ENCODE measurements at places on chromosomes 5 and 9.

- no peak overlapping the region for H3K4me3 ChIP-seq
- no peaks in the 10 kb centered on the region for H3K36me3 ChIP-seq
- peaks cover 5% of the 10 kb centered on the region for H3K27me3 ChIP-seq
- no peak overlapping the region for H3K27ac ChIP-seq
- no peak for DNase-seq
- no peaks in the 10 kb centered on the region for H3K4me1 ChIP-seq
These were observed 25.3 kb upstream of the PPP1R2B start for GRCh38 chr5:156824800-156825199.

GRCh38 chr5:73213566-73213998 is 40.6 kb downstream of the TMEM174 start:
- no peak for DNase-seq
- H3K4me3 ChIP-seq, result no peak overlapping the region
- no peak overlapping the region for H3K27ac ChIP-seq
- peaks cover 9% of the 10 kb centered on the region for H3K36me3 ChIP-seq
- peaks cover 75% of the 10 kb centered on the region for H3K27me3 ChIP-seq
- peaks cover 23% of the 10 kb centered on the region for H3K4me1 ChIP-seq

GRCh38 chr9:77957652-77958051 is 74.0 kb downstream of the GNAQ start:
- H3K4me3 ChIP-seq, result no peak overlapping the region
- peaks cover 61% of the 10 kb centered on the region for H3K4me1 ChIP-seq
- peak overlapping the region; percentile 46 for H3K27ac ChIP-seq
- DNase-seq, result no peak
- H3K27me3 ChIP-seq, result no peaks in the 10 kb centered on the region
- peaks cover 9% of the 10 kb centered on the region for H3K36me3 ChIP-seq

DNA sequence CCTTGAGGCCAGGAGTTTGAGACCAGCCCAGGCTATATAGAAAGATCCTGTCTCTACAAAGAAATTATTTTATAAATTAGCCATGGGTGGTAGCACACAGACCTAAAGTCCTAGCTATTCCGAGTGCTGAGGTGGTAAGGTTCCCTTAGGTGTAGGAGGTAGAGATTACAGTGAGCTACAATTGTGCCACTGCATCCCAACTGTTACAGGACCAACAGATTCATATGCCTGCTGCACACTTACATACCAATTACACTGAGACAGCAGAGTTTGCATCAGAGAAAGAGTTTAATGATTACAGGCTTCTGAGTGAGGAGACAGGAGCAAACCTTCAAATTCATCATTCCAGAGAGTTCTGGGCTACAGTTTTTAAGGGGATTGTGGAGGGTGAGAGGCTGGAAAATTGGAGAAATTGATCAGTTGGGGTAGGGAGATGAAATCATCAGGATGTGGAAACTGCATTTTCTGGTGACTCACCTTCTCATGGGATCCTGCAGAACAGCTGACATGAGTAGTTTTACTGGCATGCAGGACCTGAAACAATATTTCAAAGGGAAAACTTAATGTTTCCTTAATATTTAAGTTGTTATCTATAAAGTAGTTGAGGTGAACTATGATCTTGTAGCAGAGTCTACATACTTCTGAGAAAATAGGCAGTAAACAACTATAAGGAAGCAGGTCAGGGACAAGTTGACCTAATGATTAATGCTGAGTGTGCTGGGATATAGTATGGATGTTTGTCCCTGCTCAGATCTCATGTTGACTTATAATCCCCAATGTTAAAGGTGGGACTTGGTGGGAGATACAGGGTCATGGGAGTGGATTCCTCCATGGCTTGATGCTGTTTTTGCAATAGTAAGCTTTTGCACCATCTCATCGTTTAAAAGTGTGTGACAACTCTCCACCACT is 54.7 kb downstream of the ANXA2R start:
- peaks cover 4% of the 10 kb centered on the region for H3K36me3 ChIP-seq
- H3K4me3 ChIP-seq, result no peak overlapping the region
- no peaks in the 10 kb centered on the region for H3K4me1 ChIP-seq
- peaks cover 43% of the 10 kb centered on the region for H3K27me3 ChIP-seq

DNA sequence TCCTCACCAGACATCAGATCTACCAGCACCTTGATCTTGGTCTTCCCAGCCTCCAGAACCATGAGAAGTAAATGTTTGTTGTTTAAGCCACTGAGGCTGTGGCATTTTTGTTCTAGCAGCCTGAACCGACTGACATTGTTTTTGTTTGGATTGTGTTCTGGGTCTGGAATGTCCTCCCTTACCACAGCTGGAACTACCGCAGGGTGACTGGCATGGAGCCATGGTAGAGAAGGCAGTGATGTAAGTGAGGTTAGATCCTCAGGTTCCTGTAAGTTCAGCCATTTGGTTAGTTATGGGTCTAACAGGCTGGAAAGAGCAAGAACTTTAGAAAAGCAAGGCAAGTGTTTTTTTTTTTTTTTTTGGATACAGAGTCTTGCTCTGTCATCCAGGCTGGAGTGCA is 209.3 kb downstream of the DAB2IP start:
- no peaks in the 10 kb centered on the region for H3K36me3 ChIP-seq
- H3K4me1 ChIP-seq, result peaks cover 37% of the 10 kb centered on the region
- no peak overlapping the region for H3K4me3 ChIP-seq
- no peak overlapping the region for H3K27ac ChIP-seq

DNA sequence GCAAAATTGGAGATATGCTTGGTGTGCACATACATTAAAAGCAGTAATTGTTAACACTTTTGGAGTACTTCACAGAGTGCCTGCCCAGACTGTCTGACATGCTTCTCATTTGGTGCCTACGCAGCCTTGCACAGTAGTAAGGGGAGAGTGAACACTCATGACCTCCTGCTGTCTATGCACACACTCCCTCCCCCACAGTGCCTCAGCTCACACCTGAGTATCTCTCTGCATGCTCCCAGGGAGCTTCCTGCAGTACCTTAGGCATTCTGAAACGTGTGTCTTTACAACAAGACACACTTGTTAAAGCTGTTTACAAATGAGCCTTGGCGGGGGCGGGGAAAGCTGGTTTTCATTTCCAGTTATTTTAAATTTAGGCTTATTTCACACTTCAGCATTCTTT is 18.0 kb downstream of the MAP3K1 start:
- no peak for DNase-seq
- H3K4me1 ChIP-seq, result peaks cover 74% of the 10 kb centered on the region
- no peak overlapping the region for H3K27ac ChIP-seq

- no peak overlapping the region for H3K4me3 ChIP-seq
- no peaks in the 10 kb centered on the region for H3K27me3 ChIP-seq
- H3K27ac ChIP-seq, result no peak overlapping the region
- no peak for DNase-seq
- peaks cover 32% of the 10 kb centered on the region for H3K4me1 ChIP-seq
These were observed 50.8 kb upstream of the ZNF366 start for GRCh38 chr5:72558046-72558336.

GRCh38 chr5:79811904-79812303 is 122.3 kb downstream of the CMYA5 start:
- H3K36me3 ChIP-seq, result no peaks in the 10 kb centered on the region
- DNase-seq, result no peak
- H3K4me1 ChIP-seq, result peaks cover 2% of the 10 kb centered on the region
- H3K4me3 ChIP-seq, result no peak overlapping the region
- no peak overlapping the region for H3K27ac ChIP-seq
- H3K27me3 ChIP-seq, result peaks cover 6% of the 10 kb centered on the region

GRCh38 chr5:127898551-127899213 is 184.9 kb upstream of the SLC12A2 start:
- H3K4me1 ChIP-seq, result peaks cover 6% of the 10 kb centered on the region
- no peak for DNase-seq
- H3K27me3 ChIP-seq, result no peaks in the 10 kb centered on the region
- no peaks in the 10 kb centered on the region for H3K36me3 ChIP-seq
- no peak overlapping the region for H3K27ac ChIP-seq
- H3K4me3 ChIP-seq, result no peak overlapping the region

GRCh38 chr5:14925326-14925725 is 53.7 kb upstream of the ANKH start:
- H3K4me1 ChIP-seq, result peaks cover 11% of the 10 kb centered on the region
- H3K27me3 ChIP-seq, result peaks cover 6% of the 10 kb centered on the region
- H3K4me3 ChIP-seq, result no peak overlapping the region
- no peak overlapping the region for H3K27ac ChIP-seq
- DNase-seq, result no peak

GRCh38 chr9:35664531-35665470 is at the start of gene ARHGEF39:
Gene ARHGEF39 (minus strand): TSS chr9:35665195. CDS start chr9:35665169, 26 bp downstream.
- H3K27me3 ChIP-seq, result peaks cover 10% of the 10 kb centered on the region
- no peak within 1 kb of the TSS for H3K27ac ChIP-seq
- peaks cover 25% of the 10 kb centered on the region for H3K36me3 ChIP-seq
- H3K4me3 ChIP-seq, result peak within 1 kb of the TSS; percentile 81

DNA sequence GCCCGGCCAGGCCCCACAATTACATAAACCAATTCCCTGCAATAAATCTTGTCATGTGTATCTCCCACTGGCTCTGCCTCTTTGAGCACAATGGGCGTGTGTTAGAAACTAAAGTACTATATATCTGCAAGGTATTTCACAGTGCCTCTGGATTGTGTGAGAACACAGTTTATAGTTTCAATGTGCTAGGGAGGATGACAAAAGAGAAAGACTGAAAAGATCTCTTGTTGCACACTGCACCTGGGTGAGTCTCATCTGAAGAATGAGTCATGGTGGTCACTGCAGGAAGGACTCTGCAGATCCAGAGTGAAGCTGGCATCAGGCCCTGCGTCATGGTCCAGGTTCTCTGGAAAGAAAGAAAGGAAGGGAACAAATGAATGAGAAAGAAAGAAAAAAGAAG is 20.7 kb upstream of the CTSV start:
- no peak overlapping the region for H3K27ac ChIP-seq
- H3K27me3 ChIP-seq, result peaks cover 17% of the 10 kb centered on the region
- H3K36me3 ChIP-seq, result no peaks in the 10 kb centered on the region

GRCh38 chr5:67291671-67292070 is 95.1 kb upstream of the CD180 start:
- no peaks in the 10 kb centered on the region for H3K36me3 ChIP-seq
- no peak overlapping the region for H3K27ac ChIP-seq
- H3K4me1 ChIP-seq, result peaks cover 35% of the 10 kb centered on the region
- DNase-seq, result no peak
- H3K4me3 ChIP-seq, result no peak overlapping the region

DNA sequence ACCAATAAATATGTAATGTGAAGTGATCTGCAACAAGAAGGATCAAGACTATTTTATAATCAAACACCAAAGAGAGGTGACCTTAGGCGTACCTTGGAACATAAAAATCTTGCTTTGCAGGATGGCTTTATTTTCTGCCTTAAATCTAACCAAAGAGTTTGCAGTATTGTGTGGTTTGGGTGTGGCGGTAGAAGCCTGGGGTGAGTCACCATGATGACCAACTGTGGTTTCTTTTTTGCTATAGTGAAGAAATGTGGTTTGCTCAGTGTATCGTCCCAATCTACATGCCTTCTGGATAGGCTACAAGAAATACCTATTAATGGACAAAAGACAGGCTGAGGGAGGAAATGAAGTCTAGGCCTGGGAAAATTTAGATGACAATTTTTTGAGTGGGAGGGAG is 5.1 kb upstream of the CAST start:
- H3K4me1 ChIP-seq, result peaks cover 12% of the 10 kb centered on the region
- no peak overlapping the region for H3K27ac ChIP-seq
- DNase-seq, result no peak
- H3K36me3 ChIP-seq, result no peaks in the 10 kb centered on the region
- peaks cover 16% of the 10 kb centered on the region for H3K27me3 ChIP-seq
- H3K4me3 ChIP-seq, result no peak overlapping the region

- no peaks in the 10 kb centered on the region for H3K4me1 ChIP-seq
- no peaks in the 10 kb centered on the region for H3K27me3 ChIP-seq
- no peak overlapping the region for H3K27ac ChIP-seq
- DNase-seq, result no peak
- H3K4me3 ChIP-seq, result no peak overlapping the region
These were observed 1853.3 kb downstream of the EFNA5 start for GRCh38 chr5:105817416-105817815.

GRCh38 chr5:132873119-132873929 is at the start of gene LEAP2:
Gene LEAP2 (plus strand): TSS chr5:132873668. CDS start chr5:132873695, 27 bp downstream.
- H3K27ac ChIP-seq, result peak within 1 kb of the TSS; percentile 93
- no peak for DNase-seq
- no peak within 1 kb of the TSS for H3K4me3 ChIP-seq
- H3K27me3 ChIP-seq, result no peaks in the 10 kb centered on the region

DNA sequence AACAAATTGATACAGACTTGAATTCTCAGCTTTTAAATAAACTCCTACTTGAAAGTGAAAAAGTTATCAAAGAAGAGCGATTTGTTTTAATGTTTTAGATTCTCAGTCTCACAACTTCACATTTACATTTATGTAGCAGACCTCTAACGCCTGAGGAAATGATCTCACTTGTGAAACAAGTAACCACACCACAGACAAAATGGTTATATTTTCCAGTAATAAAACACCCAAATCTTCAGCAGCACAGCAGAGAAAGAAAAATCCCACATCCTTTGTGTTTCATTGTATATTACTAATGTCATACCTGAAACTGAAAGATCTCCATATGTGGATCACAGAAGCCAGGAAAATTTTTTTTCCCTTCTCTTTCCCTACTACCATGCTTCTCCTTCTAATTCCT is 29.8 kb upstream of the GZMA start:
- H3K4me1 ChIP-seq, result no peaks in the 10 kb centered on the region
- H3K36me3 ChIP-seq, result no peaks in the 10 kb centered on the region
- DNase-seq, result no peak
- H3K27ac ChIP-seq, result no peak overlapping the region
- no peak overlapping the region for H3K4me3 ChIP-seq

DNA sequence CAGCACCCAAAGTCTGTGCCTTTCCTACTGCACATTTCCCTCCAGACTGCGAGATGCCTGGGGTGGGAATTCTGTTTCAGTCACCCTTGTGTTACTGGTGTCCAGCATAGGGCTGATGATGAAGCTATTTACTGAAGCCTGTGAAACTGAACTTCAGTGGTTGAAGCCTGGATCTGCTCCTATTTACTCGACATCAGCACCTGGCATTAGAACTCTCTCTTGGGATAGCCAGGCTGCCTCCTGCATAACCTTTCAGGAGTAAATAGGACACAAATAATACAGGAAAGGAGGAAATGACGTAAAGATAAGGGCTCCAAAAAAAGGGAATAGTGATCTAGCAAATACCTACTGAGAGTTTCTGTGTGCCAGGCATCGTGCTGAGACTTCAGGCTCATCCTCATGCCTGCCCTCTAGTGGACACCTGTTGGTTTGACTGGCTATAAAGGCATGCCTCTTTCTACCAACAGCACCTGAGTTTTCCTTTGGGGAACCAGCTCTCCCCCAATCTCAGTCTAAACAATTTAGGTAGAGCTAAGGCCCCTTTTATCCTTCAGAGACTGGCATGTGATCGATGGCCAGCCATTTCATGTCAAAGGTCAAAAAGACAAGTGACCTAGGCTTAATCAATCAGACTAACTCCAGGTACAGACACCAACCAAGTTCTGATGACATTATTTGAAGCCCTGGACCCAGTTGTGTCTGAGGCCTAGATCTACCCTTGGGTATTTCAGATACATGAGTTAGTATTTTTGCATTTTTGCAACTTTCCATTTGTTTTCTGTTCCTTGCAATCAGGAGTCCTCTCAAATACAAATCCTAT is 192.1 kb upstream of the TRIM32 start:
- no peak overlapping the region for H3K27ac ChIP-seq
- DNase-seq, result peak; percentile 36
- no peaks in the 10 kb centered on the region for H3K36me3 ChIP-seq
- H3K27me3 ChIP-seq, result peaks cover 9% of the 10 kb centered on the region

- no peaks in the 10 kb centered on the region for H3K27me3 ChIP-seq
- H3K36me3 ChIP-seq, result peaks cover 18% of the 10 kb centered on the region
- no peak overlapping the region for H3K4me3 ChIP-seq
- no peak for DNase-seq
- H3K4me1 ChIP-seq, result peaks cover 8% of the 10 kb centered on the region
These were observed 38.2 kb downstream of the CCDC192 start for GRCh38 chr5:127741412-127741811.

GRCh38 chr5:71996789-71997188 is 110.5 kb upstream of the MAP1B start:
- no peaks in the 10 kb centered on the region for H3K36me3 ChIP-seq
- no peak overlapping the region for H3K4me3 ChIP-seq
- no peaks in the 10 kb centered on the region for H3K27me3 ChIP-seq
